Left renal cortex interstitium (tissue), 4 donors: ENCODE measurements at places on chromosomes 4 and X.

DNA sequence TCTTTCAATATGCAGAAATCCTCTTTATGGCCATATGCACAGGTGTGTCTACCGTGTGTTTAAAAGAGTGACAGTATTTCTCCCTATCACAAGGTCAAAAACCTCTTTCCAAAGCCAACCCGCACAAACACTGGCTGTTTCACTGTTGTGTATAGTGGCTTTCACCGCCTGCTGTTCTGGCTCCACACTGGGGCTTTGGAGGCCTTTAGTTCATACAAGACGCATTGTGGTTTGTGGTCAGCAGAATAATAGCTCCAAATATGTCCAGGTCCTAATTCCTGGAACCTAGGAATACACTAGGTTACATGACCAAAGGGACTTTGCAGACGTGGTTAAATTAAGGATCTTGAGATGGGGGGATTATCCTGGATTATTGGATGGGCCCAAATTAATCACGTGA lies 40.7 kb upstream of the FAM9A start:
- no peak for DNase-seq

DNA sequence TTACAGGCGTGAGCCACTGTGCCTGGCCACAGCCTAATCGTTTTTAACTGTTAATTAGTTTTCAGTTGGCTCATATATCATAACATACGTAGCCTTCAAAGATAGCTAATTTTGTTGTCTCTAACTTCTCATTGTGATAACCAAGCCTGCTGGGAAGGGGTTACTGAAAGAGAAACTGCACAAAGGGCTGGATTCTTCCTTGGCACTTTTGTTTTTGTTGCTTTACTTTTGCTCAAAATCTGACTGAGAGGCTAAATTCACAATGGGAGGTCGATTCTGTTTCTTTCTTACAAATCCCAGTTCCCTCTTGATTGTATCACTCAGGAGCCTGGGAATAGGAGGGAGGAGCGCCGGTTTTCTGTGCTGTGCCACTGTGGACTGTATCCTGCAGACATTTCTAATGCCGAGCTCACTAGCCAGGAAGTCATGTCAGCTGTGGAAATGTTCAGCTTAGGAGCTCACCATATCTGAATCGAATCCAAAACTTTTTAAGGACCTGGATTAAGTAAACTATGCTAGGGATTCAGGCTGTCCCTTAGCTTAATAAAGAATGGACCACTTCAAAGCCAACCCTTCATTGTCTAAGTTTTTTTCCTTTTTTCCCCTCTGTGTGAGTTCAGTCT lies 120.5 kb upstream of the FAT1 start:
- no peak for DNase-seq

- no peak for DNase-seq
Measured at GRCh38 chr4:15239866-15240265, 188.0 kb upstream of the C1QTNF7 start.

DNA sequence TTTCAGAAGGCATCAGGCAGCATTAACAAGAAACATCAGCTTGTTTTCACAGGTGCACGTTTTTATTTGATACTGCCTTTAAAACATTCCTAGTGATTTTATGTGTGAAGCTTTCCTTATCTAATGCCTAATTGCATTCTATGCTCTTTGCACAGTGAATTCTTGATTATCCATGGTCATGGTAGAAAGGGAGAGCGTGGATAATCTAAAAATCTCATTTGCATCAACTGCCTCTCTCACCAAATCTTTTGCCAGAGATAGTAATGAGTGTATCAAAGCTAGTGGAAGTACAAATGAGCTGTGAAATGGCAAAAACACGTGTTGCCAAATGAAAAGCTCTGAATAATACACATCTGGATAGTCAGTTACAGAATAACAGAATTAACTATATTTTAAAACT lies 170.5 kb downstream of the NAA11 start:
- no peak for DNase-seq

- no peak for DNase-seq
Measured at GRCh38 chr4:161816958-161817357, 346.8 kb downstream of the FSTL5 start.

DNA sequence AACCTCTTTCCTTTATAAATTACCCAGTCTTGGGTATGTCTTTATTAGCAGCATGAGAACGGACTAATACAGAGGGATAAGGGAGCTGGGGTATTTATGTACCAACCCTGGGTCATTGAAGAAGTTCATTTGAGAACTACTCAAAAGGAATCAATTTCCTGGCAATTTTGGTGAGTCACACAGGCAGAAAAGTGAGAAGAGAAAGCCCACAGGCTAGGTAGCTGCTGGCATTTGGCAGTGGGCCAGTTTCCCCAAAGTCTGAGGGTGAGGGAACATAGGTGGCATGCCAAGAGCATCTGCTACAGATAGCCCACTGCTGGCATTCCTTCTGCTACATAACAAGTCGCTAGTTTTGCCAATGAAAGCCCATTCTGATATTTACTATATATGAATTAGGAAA lies 411.2 kb downstream of the MID1IP1 start:
- no peak for DNase-seq

DNA sequence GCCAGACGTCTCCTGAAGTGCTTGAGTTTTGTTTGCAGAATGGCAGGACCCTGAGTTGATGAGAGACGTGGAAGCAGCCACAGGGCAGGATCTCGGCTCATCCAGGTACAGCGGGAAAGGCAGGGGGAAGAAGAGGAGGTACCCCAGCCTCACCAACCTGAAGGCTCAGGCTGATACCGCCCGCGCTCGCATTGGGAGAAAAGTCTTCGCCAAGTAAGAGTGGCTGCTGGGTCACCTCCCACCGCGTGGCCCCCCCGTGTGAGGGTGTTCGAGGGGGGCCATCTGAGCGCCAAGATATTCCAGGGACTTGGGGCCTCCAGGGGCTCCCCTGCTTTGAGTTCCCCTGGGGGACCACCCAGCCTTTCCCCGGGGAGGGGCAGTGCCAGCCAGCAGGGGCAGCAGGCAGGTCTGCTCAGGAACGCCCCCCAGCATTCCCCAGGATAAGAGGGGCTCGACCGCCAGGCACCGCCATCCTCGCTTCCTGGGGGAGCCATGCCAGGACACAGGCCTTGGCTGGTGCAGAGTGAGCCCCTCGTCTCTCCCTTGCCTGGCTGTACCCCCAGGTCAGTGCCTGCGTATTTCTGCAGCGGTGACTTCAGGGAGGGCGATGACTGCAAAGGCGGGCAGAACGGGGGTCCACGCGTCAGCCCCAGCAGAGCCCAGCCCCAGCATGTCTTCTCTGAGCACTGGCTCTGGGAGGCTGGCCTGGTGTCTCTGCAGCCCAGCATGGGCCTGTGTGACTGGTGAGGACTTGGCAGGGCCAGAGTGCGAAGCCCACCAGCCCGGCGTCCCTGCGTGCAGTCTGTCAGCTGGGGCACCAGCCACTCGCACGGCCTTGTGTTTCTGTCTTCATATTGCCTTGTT lies 22.3 kb downstream of the NKX1-1 start:
- no peak for DNase-seq

DNA sequence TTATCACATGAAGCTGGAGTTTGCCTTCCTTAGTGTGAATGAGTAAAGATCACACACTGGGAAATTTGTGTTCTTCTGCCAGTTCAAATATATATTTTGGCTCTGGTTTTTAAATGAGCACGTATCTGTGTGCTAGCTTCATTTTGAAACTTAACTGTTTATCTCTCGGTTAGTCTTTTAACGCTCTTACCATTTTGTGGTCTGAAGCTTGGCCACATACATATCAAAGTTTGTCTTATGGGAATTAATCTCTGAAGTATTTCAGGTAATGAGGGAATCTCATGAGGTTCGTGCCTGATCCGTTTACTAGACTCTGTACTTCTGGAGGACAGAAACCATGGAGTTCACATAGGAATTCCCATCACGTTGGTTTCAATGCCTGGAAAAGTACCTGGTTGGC lies 13.8 kb downstream of the ATP10D start:
- DNase-seq, result no peak

DNA sequence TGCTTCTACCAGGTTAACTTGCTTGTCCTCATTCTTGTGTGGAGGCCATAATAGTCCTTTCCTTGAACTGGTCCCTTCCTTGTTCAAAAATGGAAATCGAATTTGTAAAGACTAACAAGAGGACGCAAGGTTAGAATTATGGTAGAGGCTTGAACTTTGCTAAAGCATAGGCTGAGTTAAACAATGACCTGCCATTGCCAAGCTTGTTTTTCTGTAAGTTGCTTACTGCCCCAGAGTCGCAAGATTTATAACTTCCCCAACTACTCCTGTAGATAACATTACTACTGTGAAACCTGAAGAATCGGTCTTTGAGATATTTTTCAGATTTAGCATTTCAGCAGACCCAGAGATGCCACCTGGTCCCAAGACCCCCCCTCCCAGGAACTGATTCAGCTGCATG lies 45.3 kb downstream of the RAB33B start:
- no peak for DNase-seq

GRCh38 chrX:12249997-12250396 lies 111.7 kb downstream of the FRMPD4 start:
- no peak for DNase-seq

- DNase-seq, result no peak
Measured at GRCh38 chrX:16185725-16186136, 18.4 kb downstream of the MAGEB17 start.

- DNase-seq, result no peak
Measured at GRCh38 chrX:128142745-128143144, 90.5 kb upstream of the ACTRT1 start.

- DNase-seq, result no peak
Measured at GRCh38 chr4:149555146-149555545, 260.5 kb downstream of the IQCM start.

- DNase-seq, result no peak
Measured at GRCh38 chr4:38366997-38367396, 297.0 kb upstream of the KLF3 start.

DNA sequence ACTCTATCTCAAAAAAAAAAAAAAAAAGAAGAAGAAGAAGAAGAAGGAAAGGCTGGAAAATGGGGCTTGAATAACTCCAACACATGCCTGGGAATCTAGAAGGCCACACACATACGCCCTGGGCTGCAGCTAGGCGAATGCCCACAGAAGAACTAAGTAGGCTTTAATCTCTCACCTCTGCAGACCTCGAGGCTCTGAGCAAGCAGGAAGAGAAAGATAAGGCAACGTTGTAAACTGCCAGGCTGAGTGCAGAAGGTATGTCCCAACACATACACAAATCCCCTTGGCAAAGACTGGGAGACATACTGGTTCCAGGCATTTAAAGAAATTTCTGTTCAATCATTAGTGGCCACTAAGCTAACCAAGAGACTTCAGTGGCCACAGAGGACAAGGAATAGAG lies 18.4 kb downstream of the SLC38A5 start:
- no peak for DNase-seq
